Right atrium auricular region (tissue), 2 donors: ENCODE measurements at places on chromosomes 7 and 10. TPM values are rescaled to one million over a fixed set of nuclear protein-coding genes. Genes with fewer than 3 reads are reported as not detected.
A peak's percentile ranks its signal among the peaks of the same experiment; 100 is the strongest.

SLC35G1 gene
- total RNA-seq = 3.5 TPM

NUDCD3 gene
- 50.6 TPM for total RNA-seq

PTPN20 gene
- total RNA-seq = 16.2 TPM

PCLO gene
- 6.3 TPM for total RNA-seq

RTKN2 gene
- total RNA-seq = 0.08 TPM

ACSM6 gene
- not detected for total RNA-seq

XRCC2 gene
- total RNA-seq = 0.48 TPM

- H3K27me3 ChIP-seq = no peaks in the 10 kb centered on the region
- DNase-seq = no peak
- no peak overlapping the region for H3K27ac ChIP-seq
- no peak overlapping the region for H3K4me3 ChIP-seq
These were observed 57.5 kb upstream of the PODXL start for GRCh38 chr7:131613909-131614308.

GRCh38 chr7:137169282-137169698 lies 174.2 kb downstream of the PTN start:
- H3K36me3 ChIP-seq = no peaks in the 10 kb centered on the region
- DNase-seq = peak; percentile 75
- no peak overlapping the region for H3K27ac ChIP-seq
- H3K27me3 ChIP-seq = no peaks in the 10 kb centered on the region
- no peaks in the 10 kb centered on the region for H3K4me1 ChIP-seq

GRCh38 chr7:13910805-13911551 lies 78.5 kb downstream of the ETV1 start:
- peaks cover 18% of the 10 kb centered on the region for H3K36me3 ChIP-seq
- no peaks in the 10 kb centered on the region for H3K4me1 ChIP-seq
- DNase-seq = no peak
- no peak overlapping the region for H3K4me3 ChIP-seq
- no peaks in the 10 kb centered on the region for H3K27me3 ChIP-seq

DNA sequence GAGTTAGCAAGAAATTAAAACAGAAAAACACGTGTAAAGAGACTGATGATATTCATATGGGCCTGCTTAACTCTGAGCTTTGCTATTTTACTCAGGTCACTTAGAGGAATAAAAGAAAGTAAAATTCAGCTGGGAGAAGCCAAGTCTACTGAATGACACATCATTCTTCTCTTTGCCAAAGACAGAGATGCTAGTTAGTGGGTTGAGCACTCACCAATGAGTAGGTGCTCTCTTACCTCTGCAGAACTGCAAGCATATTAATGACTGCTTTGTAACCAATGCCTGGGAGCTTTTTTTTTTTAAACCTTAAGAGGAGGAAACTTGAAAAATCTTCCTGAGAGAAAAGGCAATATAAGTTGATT lies 44.8 kb upstream of the BAMBI start:
- no peaks in the 10 kb centered on the region for H3K36me3 ChIP-seq
- no peaks in the 10 kb centered on the region for H3K27me3 ChIP-seq
- no peak overlapping the region for H3K4me3 ChIP-seq
- DNase-seq = no peak

- H3K27me3 ChIP-seq = no peaks in the 10 kb centered on the region
- peak; percentile 77 for DNase-seq
- H3K4me3 ChIP-seq = peak within 1 kb of the TSS; percentile 63
These were observed at the start of gene GLI3 for GRCh38 chr7:42236976-42237810. TSS of gene GLI3 (minus strand) at chr7:42237209. CDS start at chr7:42223253, 13,956 bp downstream.

GRCh38 chr7:136514776-136515175 lies 353.7 kb upstream of the CHRM2 start:
- H3K27ac ChIP-seq = no peak overlapping the region
- no peaks in the 10 kb centered on the region for H3K4me1 ChIP-seq
- DNase-seq = no peak
- H3K27me3 ChIP-seq = no peaks in the 10 kb centered on the region
- H3K4me3 ChIP-seq = no peak overlapping the region

- no peaks in the 10 kb centered on the region for H3K27me3 ChIP-seq
- H3K36me3 ChIP-seq = no peaks in the 10 kb centered on the region
- no peak overlapping the region for H3K4me3 ChIP-seq
- DNase-seq = no peak
- H3K4me1 ChIP-seq = peaks cover 11% of the 10 kb centered on the region
These were observed 23.9 kb downstream of the GLCCI1 start for GRCh38 chr7:7992506-7992905.

DNA sequence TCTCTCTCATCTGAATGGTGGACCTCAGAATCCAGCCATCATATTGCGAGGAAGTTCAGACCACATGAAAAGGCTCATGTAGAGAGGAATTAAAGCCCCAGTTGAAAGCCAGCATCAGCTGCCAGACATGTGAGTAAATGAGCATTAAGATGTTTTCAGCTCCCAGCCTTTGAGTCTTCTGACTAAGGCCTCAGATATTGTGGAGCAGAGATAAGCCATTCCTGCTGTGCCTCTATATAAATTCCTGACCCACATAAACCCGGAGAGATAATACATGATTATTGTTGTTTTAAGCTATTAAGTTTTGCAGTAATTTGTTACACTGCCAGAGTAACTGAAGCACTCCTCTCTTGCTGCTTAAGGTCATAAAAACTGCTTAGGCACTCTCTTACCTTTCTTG lies 14.6 kb downstream of the FAM149B1 start:
- no peaks in the 10 kb centered on the region for H3K4me1 ChIP-seq
- peaks cover 26% of the 10 kb centered on the region for H3K36me3 ChIP-seq
- H3K27ac ChIP-seq = no peak overlapping the region
- H3K27me3 ChIP-seq = no peaks in the 10 kb centered on the region

GRCh38 chr7:43248961-43249822 lies 136.7 kb downstream of the HECW1 start:
- no peak for DNase-seq
- no peaks in the 10 kb centered on the region for H3K27me3 ChIP-seq
- H3K4me3 ChIP-seq = no peak overlapping the region
- H3K4me1 ChIP-seq = no peaks in the 10 kb centered on the region
- H3K27ac ChIP-seq = no peak overlapping the region

DNA sequence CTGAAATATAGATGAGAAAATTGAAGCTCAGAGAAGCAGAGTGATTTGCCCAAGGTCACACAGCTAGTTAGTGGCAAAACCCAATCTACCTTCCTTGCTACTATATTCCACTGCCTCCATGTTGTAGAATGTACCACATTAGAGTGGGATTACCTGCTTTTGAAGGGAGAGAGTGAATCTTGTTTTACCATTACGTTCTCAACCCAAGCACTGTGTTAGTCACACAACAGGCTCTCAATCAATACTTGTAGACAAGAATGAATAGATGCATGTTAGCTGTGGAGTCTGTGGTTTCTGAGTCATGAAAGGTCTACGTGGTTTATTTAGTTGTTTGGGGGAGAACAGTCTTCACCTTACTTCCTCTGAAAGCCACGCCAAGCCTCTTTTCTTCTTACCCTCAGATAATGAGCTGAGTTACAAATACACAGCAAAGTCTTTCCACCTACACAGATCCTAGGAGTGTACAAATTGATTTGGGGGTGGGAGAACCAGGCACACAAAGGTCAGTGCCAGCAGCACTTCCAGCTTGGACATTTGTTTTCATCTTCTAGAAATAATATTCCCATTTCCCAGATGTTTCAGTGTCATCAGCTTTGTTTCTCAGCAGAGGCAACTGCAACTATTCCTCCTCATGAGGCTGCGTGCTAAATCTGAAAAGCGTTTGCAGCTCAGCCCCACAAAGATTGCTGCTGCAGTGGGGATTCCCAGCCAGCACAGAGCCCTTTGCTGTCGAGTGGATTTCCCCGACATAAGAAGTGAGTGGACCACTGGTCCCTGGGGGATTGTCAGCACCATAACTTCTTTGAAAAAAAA lies 71.5 kb upstream of the ADO start:
- no peak overlapping the region for H3K27ac ChIP-seq
- no peak for DNase-seq
- no peaks in the 10 kb centered on the region for H3K36me3 ChIP-seq
- H3K4me1 ChIP-seq = no peaks in the 10 kb centered on the region
